H9 (cell line): ENCODE measurements at places on chromosomes 2 and 18. TPM values are rescaled to one million over a fixed set of nuclear protein-coding genes. Genes with fewer than 3 reads are reported as not detected.
A peak's percentile ranks its signal among the peaks of the same experiment; 100 is the strongest.

Gene PLCL1
- total RNA-seq, result 0.04 TPM in 1 of 2 replicates, not detected in the other

DNA sequence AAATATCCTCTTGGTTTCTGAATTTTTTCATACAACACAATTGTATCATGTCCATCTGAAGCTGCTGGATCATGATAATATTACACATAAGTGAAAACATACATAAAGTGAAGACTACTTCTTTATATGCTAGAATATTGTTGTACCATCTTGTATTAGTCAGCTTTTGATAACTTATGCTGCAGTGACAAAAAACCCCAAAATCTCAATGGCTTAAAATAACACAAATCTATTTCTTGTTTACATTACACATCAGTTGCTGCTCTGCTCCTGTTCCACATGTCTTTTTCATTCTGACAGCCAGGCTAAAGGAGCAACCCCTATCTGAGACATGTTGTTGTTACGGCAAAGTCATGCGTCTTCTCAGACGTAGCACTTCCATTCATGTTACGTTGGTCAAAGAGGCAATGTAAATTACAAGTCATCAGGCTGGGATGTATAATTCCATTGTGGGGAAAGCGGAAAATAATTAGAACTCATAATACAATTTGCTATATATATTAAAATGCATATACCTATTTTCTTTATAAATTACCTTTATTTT lies 5.8 kb downstream of the TMSB10 start:
- no peak for DNase-seq

- DNase-seq, result peak; percentile 37
These were observed 2.6 kb upstream of the PTPN2 start for GRCh38 chr18:12886498-12887126.

DNA sequence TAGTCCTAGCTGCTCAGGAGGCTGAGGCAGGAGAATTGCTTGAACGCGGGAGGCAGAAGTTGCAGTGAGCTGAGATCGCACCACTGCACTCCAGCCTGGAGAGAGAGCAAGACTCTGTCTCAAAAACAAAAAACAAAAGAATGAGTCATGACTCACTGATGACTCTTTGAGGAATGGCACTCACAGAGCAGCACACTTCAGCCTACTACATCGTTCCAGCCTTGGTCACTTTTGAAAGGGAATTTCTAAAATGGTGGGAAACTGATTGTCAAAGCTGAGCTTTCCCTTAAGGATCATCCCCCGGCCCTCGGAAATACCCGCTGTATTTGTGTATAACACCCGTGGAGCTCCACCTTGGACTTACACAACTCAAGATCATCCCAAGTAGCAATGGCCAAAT lies 217.3 kb upstream of the HS6ST1 start:
- DNase-seq, result no peak

DNA sequence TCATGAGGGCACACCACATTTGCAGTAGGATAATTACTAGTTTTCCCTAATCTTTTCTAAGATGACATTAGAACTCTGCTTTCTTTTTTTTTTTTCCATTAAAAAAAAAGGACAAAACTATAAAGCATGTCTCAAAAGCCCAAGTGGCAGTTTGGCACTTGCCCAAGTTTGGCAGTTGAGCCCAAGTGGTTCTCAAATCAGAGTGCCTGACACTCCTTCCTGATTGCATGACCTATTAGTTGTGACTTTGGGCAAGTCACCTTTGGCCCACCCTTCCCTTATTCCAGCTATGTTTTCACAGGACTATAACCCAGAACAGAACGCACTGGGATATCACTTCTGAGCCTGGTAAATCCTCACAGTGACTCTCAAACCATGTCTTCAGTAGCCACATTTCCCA lies 273.0 kb downstream of the CCDC85A start:
- DNase-seq, result no peak

DNA sequence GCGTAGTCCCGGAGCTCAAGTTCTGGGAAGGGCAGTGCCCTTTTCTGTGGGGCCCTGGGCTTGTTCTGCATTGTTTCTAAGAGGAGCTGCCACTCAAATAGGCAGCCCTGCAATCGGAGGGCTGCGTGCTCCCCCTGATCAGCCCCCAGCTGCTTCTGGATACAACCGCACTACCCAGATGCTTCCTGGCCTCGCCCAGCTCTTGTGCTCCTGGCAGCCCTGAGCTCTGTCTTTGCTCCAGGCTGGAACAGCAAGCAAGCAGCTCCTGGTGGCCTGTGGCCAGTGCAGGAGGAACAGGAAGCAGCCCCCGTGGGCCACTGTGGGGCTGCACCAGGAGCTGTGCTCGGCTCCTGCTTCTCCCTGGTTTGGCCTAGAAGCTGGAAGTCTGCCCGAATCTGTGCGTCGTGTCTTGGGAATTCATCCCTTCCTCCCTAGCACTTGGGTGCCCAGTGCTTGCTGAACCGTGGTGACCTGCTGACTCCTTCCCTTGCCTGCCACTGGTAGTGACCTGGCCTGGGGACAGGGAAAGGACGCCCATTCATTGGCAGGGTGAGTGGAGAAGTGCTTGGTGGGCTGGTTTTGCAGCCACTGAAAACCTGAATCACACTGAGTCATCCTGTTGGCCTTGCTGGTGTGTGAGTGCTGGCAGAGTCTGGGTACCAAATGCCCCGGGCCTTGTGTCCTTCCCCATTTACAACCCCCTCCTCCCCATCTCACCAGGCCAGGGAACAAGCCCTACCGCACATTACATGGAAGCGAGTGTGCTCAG lies 27.3 kb upstream of the NTSR2 start:
- DNase-seq, result no peak

Gene C2orf68
- total RNA-seq, result 39.6 and 40.4 TPM in 2 replicates

DNA sequence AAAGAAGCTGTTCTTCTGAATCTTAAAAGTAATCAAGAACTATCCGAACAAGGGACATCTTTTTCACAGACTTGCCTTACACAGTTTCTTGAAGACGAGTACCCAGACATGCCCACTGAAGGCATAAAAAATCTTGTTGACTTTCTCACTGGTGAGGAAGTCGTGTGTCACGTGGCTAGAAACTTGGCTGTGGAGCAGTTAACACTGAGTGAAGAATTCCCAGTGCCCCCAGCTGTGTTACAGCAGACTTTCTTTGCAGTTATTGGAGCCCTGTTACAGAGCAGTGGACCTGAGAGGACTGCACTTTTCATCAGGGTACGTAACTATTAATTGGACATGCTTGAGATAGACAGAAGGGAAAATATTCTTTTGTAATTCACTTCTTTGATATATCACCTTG lies 2.4 kb downstream of the MRPL44 start:
- DNase-seq, result no peak

Gene TSPYL6
- total RNA-seq, result not detected in 2 replicates

GRCh38 chr2:139031722-139032121 lies 251.5 kb upstream of the NXPH2 start:
- peak; percentile 46 for DNase-seq

Gene CRYBA2
- not detected in 2 replicates for total RNA-seq

Gene CD226
- 0.04 TPM in 1 of 2 replicates, not detected in the other for total RNA-seq

- DNase-seq, result no peak
These were observed 193.7 kb downstream of the INO80D start for GRCh38 chr2:205892251-205892655.

DNA sequence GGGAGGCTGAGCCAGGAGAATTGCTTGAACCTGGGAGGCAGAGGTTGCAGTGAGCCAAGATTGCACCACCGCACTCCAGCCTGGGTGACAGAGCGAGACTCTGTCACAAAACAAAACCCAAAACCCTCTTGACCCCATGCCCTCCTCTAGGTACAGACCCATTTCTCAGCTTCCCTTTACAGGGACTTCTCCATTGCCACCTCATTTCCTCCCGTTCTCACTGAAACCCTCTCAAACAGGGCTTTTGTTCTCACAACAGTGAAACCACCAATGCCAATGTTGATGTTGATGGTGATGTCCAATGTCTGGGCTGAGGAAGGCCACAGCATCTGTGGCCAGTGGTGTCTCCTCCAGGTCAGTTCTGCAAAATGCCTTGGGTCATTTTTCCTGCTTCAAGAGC lies 69.0 kb upstream of the ZCCHC2 start:
- no peak for DNase-seq

DNA sequence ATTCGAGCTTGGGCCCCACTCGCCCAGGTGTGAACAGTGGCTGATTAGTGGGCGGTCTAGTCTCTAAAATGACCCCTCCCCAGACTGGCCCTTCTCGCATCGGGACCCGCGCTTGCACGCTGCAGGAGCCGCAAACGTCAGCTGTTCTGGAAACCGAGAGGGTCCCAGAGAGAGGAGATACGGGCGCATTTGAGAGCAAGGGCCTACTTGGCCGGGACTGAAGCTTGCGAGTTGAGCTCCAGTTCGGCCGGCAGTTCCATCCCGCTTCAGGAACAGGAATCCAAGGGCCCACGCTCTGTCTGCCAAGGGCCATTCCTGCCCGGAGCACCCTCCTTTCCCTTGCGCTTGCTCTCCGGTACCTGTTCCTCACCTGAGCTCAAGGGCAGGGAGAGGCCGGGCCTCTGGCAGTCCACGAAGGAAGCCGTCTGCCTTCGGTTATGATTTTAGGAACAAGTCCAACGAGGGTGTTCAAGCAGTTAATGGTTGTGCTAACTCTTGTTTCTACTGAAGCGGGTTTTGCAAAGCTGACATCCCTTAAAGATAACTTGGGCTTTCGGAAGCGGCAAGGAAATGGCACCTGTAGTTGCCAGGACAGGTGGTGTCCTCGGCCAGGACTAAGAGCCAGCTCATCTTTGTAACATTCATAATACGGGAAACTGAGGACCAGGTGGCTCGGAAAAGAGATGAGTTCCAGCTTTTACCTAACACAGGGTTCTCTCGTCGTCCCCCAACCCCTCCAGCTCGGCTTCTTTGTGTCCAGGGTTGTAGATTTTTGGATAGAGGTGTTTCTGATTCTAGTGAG lies 3.9 kb upstream of the DLX1 start:
- DNase-seq, result peak; percentile 68

DNA sequence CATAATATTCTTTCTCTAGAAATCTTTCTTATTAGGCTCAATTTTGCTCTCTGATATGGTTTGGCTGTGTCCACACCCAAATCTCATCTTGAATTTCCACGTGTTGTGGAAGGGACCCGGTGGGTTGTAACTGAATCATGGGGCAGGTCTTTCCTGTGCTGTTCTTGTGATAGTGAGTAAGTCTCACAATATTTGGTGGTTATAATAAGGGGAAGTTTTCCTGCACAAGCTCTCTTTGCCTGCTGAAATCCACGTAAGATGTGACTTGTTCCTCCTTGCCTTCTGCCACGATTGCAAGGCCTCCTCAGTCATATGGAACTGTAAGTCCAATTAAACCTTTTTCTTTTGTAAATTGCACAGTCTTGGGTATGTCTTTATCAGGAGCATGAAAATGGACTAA lies 73.8 kb downstream of the CAVIN2 start:
- DNase-seq, result no peak

GRCh38 chr2:187775196-187775595 lies 221.0 kb upstream of the TFPI start:
- DNase-seq, result no peak

GRCh38 chr18:59015531-59016152 lies 124.0 kb upstream of the SEC11C start:
- peak; percentile 54 for DNase-seq

DNA sequence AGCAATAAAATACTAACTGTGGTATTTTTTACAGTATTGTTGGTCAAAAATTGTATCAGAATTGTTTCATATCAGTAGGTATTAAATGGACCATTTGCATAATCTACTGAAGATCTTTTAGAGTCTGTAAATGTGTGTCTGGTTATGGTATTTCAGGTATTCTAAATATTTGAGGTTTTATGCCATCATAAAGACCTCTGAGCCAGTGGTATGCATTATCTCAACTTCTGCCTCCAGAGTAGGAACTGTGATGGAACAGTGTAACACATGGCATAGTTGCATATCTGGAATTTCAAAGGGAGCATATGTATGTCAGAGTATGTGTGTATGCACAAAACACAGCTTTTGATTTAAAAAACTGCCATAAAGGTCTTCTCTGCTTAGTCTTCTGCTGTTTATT lies 15.4 kb downstream of the GREB1L start:
- no peak for DNase-seq

DNA sequence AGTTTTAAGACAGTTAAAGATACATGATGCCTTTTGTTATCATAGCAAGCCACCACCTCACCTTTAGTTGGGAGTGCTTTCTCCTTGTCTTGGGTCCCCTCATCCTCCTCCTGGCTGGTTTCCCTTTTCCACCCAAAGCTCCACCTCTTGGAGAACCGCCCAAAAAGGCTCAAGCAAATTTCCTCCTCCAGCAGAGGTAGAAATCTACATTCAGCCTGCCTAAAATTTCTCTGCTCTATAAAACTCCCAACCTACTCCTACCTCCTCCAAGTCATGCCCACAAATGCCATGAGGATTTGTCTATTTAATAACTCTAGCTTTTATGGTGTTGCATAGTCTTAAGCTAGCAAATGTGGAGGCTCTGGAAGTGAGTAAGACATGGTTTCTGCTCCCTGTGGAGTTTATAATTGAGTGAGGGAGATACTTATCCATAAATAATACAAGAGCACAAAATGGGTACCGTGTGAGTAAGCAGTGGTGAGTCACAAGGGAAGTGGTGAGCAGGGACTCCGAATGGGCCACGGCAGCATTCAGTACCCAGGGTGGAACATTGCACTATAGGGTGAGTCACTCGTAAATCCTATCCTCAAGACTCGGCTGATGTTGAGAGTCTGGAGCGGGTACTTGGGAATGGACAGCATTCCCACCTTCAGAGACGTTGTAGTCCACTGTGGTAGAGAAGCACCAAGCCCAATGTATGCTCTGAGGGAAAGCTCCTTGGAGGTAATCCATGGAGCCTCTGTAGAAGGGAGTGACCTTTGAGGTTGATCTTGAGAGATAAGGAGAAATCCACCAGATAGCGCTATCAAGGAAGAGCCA lies 146.3 kb downstream of the RTN4 start:
- no peak for DNase-seq

DNA sequence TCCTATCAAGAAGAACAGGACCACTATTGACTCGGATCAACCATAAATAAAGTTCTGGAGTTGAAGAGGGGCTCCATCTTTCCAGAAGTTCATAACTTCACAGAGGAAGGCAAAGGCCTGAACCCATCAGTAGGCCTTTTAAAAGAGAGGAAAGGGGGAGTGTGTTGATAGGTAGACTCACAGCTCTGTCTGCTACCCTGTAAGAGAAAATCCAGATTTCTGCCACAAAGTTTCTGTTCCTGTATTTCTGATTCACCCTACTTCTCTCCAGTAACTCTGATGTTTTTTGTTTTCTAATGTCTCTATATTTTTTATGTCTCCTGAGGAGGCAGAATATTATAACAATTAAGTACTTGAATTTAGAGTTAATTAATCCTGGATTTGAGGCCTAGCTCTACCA lies 564.0 kb downstream of the TNS1 start:
- no peak for DNase-seq

GRCh38 chr18:22900558-22901238 lies 32.4 kb upstream of the RBBP8 start:
- no peak for DNase-seq
